ENCODE measurements at places on chromosomes 3 and 15.

DNA sequence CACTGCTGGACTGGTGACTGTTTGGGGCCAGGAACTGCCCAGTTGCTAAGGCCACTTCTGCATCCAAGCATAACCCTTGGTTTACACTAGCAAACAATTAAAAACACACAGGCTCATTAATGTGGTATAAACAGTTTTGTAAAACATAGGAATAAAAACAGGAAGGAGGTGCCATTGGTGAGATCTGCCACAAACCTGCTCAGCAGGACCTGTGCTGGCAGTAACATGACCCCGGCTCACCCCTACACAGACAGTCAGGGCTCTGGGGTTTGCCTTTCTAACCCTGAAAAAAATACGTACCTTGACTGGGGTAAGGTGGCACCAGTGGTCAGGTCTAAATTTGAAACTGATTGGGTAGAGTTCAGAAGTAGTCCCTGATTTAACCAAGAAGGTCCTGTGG is 76.2 kb downstream of the ATP1B3 start:
- DNase-seq: no peak

GRCh38 chr3:196232154-196232881 is 16.0 kb downstream of the SLC51A start:
- no peak for DNase-seq

GRCh38 chr3:112399064-112399463 is 66.1 kb downstream of the CD200 start:
- DNase-seq: no peak

DNA sequence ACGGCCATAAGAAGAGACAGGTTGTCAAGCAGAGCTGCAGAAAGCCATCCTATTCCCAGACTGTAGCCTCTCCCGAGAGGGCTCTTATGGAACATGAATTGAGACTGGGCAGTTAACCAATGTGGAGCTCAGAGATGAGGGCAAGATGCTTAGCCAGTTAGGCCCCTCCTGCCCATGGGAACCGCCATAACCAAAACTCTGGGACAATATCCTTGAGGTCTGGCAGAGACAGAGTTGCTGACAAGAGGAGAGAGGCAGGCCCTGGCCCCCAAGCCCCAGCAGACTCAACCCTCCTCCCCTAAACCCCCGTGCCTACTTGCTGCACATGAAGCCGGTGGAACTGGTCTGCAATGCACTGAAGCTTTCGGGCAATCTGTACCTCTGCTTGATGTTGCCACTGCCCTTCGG is 4.8 kb downstream of the BMF start:
- DNase-seq: no peak

DNA sequence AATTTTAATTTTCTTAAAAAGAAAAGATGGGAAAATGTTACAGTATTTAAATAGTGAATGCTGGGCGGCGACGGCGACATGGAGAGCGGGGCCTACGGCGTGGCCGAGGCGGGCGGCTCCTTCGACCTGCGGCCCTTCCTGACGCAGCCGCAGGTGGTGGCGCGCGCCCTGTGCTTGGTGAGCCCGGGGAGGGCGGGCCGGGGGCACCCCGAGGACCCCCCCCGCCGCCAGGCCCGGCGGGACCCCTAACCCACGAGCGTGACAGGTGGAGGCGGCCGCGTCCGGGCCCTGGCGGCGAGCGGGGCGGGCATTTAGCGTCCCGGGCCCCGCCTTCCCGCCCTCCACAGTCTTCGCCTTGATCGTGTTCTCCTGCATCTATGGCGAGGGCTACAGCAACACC is 38.4 kb upstream of the GOLGA8J start:
- no peak for DNase-seq

DNA sequence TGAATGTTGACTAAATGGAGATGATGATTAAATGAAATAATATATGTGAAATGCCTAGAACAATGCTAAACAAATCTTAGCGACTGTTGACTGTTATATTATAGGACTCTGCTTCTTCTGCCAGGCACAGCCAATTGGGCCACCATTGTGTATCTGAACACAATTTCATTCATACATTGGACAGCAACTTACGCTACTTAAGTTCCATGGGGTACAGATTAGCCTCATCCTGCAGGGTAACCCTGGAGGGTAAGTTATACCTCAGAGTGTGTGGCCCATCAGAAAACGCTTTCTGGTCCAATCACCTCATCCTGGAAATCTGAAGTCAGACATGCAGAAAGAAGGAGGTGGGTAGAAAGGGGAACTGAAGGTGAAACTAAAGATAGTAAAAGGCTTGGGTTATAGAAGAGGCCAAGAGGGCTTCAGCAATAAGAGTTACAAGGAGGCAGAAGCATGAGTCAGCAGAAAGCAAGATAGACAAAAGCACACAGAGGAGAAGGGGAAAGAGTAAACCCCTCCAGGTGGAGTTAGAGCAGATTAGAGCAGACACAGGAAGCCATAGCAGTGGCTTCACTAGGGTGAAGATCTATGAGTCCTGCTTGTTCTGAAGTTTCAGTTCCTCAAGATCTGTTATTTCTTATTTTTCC is 119.3 kb upstream of the SLC24A5 start:
- DNase-seq: no peak

DNA sequence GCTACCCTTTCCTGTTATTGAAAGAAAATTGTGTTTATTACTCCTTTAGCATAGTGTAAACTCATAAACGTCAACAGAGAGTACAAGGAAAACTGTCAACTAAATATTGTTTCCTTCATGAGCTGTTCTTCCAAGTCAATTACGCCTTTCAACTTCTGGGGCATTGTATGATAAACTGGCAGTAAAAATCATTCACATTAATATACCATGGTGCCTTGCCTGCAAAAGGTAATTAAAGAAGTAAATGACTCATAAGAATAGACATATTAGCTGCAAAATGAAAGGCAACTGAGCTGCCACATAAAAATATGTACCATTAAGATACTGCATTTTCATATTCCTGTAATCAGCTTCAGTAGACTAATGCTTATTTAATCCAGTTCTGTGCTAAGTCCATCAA is 447.3 kb downstream of the FOXP1 start:
- DNase-seq: no peak

DNA sequence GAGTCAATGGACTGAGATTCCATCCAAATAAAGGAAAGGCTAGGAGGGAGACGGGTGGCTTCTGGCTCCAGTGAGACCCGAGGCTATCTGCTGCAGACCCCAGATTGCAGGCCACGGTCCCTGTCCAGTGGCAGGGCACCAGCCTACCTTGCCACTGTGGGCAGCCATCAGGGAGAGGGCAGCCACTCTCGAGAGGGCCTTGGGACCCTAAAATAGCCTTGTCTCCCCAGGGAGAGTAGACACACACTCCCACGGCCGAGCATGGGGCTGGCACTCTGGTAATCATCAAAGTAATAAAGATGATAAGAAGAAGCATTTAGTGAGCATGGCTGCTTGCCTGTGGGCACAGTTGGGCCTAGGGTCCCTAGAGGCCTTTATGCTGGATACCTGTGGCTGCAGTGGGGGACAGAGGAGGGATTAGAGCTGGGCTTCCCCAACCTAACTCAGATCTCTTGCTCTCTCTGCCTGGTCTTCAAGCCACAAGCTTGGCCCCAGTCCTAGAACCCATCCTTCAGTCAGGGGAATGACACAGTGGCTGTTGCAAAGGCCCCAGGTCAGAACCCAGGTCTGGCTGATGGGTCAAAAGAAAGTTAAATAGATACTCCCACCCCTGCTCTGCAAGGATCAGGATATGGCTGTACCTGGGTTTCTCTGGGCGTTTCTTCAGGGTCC is 9.2 kb upstream of the VIPR1 start:
- no peak for DNase-seq

DNA sequence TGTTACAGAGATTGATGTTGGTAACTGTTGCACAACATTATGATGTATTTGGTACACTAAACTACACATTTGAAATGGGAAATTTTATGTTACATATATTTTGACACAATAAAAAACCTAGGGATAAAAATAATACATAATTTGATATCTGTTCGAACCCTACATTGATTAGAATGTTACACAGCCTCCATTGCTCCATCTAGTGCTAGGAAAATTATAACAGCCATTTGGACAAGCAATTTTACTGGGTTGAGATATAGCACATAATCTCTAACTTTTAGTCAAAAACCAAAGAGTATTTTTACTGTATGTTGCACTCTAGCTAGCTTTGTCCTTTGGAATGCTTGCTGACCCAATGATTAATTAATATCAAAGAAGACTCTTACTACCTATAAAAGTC is 108.1 kb downstream of the LSAMP start:
- DNase-seq: no peak

DNA sequence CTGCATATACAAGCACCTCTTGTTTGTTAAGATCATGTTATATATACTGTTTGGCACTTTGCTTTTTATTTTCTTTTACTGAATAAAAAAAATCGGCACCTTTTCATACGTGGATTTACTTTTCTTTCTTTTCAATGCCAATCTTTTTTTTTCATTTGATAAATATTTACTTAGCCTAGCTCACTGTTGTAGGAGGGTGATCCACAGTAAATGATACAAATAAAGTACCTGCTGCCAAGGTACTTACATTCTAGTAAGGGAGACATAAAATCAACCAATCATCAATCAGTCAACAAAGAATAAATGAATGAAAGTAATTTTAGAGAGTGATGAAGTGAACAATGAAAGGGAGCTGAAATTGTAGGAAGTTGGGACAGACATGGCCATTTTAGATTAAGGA is 18.3 kb downstream of the GNB5 start:
- DNase-seq: no peak

DNA sequence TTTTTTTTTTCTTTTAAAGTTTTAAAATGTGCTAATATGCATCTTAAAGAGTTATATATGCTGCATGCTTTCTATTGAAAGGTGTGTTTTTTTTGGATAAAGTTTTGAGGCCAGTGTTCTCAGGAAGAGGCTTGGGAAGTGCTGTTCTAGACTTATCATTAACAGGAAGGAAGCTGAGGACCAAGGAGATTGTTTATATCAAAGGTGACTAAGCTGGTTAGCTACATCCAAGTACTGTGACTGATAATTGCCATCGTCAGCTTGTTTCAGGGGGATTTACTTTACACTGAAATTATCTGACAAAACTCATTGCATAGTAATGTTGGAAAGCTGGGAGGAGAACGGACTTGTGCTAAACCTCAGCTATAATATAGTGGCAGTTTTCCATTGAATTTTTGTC is 36.3 kb upstream of the UTS2B start:
- no peak for DNase-seq

- no peak for DNase-seq
Observed at GRCh38 chr15:92656089-92656488, 514 bp upstream of the FAM174B start.

DNA sequence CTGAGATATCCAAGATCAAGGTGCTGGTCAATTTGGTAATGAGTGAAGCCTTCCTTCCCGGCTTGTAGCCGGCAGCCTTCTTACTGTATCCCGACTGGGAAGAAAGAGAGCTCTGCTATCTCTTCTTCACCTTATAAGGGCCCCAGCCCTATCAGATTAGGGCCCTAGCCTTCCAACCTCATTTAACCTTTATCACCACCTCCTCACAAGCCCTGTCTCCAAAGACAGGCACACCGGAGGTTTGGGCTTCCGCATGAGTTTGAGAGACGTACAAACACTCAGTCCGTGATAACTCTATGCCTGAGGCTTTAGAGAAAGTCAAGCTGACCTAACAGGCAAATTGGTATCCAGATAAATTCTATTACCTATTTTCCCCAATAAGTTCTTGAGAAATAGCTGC is 243.9 kb downstream of the OPA1 start:
- no peak for DNase-seq

- no peak for DNase-seq
Observed at GRCh38 chr3:178480795-178481194, 55.4 kb upstream of the KCNMB2 start.

GRCh38 chr3:125213946-125214542 is 1.5 kb upstream of the SLC12A8 start:
- no peak for DNase-seq

DNA sequence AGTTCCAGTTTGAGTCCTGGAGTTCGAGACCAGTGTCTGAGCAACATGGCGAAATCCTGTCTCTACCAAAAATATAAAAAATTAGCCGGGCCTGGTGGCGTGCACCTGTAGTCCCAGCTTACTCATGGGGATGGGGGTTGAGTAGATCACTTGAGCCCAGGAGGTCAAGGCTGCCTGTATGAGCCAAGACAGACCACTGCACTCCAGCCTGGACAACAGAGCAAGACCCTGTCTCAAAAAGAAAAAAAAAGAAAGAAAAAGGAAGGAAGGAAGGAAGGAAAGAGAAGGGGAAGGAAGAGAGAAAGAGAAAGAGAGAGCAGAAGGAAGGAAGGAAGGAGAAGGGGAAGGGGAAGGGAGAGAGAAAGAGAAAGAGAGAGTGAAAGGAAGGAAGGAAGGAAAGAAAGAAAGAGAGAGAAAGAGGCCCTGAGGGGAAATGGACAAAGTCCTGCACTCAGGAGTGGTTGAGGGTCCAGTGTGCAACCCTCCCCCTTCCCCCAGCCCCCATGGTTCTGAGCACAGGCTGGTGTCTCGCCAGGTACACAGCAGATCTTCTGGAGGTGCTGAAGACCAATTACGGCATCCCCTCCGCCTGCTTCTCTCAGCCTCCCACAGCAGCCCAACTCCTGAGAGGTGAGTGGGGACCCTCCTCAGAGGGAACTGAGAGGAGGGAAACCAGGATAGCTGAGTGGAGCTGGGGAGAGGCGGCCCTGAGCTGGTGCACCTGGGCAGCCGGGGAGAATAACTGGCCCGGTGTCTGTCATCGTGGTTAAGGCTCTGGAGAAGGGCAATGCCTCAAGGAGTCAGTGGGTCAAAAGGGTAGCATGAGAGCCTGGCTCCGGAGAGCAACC is 1.2 kb downstream of the SLC51A start:
- DNase-seq: no peak

GRCh38 chr3:53776494-53777101 is 69.6 kb downstream of the CHDH start:
- no peak for DNase-seq
